ENCODE measurements at places on chromosomes 2 and 18. TPM values are rescaled to one million over a fixed set of nuclear protein-coding genes. Genes with fewer than 3 reads are reported as not detected.

DNA sequence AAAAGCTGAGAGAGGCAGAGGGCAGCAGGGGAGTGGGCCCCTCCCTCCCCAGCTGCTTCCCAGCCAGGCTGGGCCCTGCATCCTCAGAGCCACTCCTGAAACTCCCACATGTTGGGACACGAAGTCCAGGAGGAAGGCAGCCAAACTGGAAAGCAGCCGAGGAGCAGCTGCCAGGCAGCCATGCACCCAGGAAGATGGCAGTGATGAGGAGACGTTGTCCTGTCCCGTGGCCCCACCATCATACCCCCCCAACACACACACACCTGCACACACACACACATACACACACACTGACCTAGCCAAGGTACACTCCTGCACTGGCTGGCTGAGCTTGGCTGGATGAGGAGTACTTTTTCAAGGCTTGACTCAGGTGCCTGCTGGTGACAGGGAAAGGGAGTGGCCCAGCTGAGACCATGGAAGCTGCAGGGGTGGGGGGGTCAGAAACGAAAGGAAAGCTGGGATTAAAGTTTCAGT, 106.0 kb downstream of the CYP26B1 start:
- DNase-seq, result peak; percentile 72

The ASIC4 gene
- total RNA-seq, result not detected

The MEP1B gene
- not detected for total RNA-seq

GRCh38 chr2:127012868-127013267, 94.1 kb downstream of the BIN1 start:
- no peak for DNase-seq

The EN1 gene
- total RNA-seq, result 7.2 TPM

The SPIRE1 gene
- 19.9 TPM for total RNA-seq

GRCh38 chr18:26506012-26506411, 42.3 kb downstream of the KCTD1 start:
- no peak for DNase-seq

Data from MG63 (cell line).